RWPE2 (cell line): ENCODE measurements at places on chromosomes 3 and 15.

DNA sequence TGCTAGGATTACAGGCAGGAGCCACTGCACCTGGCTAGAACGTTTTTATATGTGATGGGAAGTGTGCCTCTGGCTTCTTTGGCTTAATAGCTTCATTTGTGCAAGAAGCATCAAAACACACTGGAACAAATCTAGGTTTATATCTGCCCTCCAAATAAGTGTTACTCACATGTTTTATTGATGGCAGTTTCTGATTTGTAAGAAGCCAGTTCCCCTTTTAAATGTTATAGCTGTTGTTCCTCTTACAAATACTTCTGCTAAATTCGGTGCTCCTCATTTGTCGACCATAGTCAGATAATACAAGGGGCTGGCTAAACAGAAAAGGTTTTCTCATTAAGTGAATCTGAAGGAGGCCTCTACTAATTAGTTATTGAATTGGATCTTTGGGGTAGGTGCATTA lies 307.1 kb upstream of the SEMA6D start:
- no peak for DNase-seq

GRCh38 chr3:77699125-77699691 lies 659.3 kb downstream of the ROBO2 start:
- DNase-seq = no peak

DNA sequence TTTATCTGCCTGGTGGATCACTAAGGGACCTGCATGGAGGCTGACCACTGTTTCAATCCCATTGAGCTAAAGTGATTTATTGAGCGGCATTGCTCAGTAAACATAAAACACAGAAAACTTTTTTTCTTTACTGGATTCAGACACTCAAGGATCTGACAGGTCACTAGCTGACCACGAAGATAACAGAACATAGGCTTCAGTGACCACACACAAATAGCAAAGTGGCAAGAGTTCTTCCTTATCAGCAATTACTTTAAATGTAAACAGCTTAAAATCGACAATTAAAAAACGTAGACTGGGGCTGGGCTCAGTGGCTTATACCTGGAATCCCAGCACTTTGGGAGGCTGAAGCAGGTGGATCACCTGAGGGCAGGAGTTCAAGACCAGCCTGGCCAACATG lies 48.7 kb downstream of the STAG1 start:
- no peak for DNase-seq

DNA sequence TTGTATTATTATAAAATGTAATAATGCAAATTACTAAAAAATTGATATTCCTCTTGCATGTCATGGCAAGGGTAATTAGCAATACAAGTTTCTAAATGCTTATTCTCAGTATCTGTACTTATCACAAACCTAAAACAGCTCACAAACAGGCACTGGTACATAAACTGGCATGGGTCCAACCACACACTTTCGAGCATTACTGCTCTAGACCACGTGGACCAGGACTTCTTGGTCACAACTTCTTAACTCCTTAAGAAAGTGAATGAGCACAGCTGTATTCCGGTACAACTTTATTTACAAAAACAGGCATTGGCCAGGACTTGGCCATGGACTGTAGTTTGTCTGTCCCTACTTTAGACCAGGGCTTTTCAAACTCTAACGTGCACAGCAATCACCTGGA lies 173.3 kb downstream of the SUCLG2 start:
- DNase-seq = no peak

DNA sequence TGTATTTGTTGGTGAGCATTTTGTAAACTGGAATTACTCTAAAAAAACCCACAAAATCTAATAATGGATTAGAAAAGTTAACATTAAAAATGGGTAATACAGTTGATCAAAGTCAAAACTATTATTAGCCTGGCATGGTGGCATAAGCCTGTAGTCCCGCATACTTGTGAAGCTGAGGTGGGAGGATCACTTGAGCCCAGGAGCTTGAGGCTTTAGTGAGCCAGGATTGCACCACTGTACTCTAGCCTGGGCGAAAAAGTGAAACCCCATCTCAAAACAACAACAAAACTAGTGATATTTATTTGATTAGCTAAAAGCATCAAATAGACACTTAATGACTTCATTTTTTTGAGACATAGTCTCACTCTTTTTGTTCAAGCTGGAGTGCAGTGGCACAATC lies 3.6 kb downstream of the SNX1 start:
- DNase-seq = no peak

- DNase-seq = no peak
Measured at GRCh38 chr3:139564294-139564861, 24.8 kb upstream of the RBP1 start.

DNA sequence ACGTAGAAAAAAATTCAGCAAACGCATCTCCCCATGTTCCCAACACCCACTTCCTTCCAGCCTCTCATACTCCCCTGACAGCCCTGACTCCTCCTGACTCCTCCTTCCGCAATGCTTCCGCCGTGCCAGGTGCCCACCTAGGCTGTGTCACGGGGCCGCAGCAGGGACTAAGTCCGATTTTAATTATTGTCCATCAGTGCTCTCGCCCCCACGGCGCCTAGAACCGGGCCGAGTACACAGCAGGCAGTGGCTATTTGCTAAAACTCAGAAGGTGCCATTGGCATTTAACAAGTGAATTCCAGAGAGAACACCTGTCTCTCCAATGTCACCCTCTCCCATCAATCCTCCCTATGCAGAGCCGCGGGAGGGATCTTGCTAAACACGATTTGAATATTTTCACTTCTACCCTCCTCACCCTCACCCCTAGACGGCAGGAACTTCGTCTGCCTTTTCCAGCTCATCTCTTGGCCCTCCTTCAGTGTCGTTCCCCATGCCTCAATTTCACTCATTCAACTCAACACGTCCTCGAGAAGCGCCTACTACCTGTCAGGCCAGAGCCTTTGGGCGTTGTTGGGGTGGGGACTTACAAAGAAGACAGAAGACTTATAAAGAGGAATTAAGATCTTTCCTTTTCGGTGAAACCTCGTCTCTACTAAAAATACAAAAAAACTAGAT lies 11.5 kb upstream of the SHF start:
- no peak for DNase-seq

GRCh38 chr15:47351501-47351900 lies 365.8 kb upstream of the SEMA6D start:
- DNase-seq = no peak

DNA sequence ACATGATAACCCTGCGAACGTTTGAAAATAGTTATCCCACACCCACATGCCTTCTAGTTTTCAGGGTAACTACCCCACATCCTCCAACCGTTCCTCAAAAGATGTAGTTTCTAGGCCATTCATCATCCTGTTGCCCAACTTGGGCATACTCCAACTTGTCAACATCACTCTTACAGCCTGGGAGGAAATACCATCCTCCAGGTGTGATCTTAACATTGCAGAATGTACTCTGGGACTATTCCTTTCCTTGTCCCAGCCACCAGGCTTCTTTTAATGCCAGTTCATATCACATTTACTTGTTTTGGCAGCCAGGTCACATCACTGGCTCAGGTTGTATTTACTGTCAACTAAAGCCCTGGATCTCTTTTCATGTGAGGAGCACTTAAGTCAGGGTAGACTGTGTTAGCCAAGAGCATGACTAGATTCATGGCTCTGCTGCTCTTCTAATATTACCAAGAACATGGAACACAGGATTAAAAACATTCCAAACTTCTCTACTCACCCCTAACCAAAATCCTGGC lies 4.0 kb upstream of the DENND6A start:
- DNase-seq = no peak

DNA sequence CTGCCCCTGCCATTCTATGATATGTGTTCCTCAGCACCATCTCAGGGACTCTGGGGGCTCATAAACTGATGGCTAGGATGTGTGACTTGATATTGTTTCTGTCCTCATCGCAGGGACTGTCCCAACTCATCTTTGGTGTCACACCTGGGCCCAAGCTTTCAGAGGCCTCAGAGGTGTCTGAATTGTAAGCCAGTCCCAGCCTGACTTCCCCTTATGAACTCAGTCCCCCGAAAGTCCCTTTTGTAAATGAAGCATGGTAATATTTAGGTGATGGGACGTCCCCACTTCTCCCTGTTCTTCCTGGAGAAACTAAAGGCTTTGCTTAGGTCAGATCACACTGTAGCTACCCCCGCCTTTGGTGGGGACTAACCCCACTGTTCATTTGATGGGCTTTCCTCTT lies 142.4 kb upstream of the TLE3 start:
- peak; percentile 19 for DNase-seq

GRCh38 chr15:38743147-38743546 lies 178.5 kb upstream of the RASGRP1 start:
- no peak for DNase-seq

DNA sequence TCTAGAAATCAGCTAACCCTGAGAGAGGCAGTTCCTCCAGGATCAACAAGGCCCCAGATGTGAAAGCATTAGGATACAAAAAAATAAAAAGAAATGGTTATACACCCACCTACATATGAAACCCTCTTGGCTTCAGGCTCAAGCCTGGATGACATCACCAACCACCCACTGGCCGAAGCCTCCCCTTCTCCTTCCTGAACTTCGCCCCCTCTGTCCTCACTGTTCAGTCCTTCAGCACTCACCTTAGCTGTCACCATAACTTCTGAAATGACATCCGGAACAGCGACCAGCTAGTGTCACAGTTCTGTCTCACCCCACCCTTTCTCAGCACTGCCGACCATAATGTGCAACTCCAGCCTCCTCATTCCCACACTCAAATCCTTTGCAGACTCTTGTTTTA lies 98.7 kb downstream of the PLCH1 start:
- no peak for DNase-seq

DNA sequence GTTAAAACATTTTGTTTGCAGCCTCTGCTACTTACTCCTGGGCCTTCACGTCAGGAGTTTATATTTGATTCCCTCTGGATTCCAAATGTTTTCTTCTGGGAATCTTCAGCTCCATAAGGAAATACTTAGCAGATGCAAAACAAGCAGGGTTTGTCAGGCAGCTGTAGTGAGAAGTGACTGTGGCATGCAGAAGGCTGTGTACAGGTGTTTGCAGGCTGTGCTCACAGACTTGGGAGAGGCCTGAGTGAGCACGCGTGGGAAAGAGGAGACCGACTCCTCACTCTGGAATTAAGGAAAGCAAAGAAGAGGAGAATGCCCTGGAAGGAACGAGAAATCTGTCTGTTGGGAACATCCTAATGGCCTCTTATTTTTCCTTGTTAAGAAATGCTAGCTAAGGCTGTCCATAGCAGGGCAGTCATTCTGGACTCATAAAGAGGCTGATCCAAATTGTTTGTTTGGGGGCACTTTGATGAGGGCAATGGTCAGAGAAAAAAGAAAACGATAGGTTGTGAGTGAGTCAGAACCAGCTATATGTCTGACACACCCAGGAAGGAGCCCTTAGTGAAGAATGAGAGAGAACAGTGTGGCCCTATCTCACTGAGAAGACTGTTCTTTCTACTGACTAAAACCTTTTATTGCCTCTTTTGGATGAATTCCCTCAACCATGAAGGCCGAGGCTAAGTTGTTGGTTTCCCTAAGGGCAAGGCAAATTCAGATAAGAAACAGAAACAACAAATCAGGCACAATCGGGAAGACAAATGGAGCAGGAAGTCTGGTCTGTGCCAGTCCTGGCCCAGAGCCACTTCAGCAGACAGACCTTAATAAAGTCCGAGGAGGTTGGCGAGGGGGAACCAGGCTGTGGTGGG lies 82.6 kb downstream of the TGFBR2 start:
- DNase-seq = no peak

DNA sequence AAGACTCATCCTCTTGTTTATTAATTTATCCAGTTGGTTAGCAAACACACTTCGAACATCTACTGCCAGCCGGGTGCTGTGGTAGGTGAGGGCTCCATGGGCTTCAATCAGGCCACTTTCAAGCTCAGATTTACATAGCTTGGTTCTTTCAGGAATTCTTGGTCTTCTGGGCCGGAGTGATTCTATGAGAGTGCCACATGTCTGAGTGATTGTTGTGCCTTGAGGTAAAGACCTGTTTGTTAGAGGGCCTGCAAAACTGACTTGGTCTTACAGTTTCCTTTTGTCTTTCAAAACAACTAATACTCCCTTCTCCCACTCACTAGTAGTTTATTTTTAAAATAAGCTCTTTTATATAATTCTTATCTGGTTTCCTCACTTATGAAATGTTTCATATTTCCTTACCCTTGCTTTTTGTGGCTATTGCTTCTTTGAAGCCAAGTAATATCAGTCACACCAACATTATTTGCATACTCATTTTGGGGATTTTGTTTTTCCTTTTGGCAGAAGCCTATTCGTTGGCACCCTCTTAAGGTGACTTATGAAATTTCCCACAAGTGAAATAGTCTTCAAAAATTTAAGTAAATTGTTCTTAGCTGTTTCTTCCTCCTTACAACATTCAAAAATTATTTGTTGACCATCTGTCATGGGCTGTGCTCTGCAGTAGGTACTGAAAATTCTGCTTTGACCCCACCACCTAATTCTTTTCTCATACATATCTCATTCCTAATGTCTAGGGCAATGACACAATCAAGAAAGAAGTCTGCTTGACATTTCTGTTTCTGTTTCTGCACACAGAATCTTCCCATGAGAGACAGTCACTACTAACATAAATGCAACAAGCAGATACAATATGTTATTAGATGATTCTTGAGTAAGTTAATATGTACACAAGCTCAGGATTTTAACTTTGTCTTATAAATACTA lies 120.2 kb downstream of the LRRC28 start:
- no peak for DNase-seq

- DNase-seq = no peak
Measured at GRCh38 chr3:73036694-73037591, 24.5 kb upstream of the EBLN2 start.

DNA sequence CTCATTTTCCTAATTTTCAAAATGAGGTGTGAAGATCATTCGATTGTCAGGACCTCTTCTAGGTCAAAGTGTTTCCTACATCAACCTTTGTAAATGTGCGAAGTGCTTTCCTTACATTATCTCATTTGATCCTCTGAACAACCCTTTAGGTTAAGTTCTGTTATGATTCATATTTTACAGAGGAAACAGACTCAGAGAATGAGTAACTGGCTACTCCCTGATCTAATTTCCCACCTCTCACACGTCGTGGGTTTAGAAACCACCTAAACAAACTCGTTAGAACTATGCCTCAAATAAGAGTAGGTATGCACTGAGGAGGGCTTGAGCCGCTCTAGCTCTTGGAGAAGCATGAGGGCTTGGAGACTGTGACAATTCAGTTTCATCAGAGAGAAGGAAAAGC lies 148.6 kb downstream of the CD47 start:
- DNase-seq = no peak

DNA sequence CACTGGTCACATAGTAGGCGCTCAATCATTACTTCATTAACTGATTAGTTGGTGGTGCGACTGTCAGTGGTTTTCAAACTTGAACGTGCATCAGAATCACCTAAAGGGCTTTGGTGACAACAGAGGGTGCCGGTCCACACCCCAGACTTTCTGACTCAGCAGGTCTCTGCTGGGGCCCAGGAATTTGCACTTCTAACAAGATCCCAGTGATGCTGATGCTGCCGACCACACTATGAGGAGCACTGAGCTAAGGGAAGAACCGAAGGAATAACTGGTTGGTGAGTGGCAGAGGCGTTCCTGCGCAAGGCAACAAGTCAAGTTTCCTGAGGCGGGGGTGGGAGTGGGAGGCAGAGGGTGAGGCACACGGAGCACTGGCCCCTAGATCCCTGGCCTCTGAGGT lies 18.8 kb downstream of the HAPLN3 start:
- no peak for DNase-seq

DNA sequence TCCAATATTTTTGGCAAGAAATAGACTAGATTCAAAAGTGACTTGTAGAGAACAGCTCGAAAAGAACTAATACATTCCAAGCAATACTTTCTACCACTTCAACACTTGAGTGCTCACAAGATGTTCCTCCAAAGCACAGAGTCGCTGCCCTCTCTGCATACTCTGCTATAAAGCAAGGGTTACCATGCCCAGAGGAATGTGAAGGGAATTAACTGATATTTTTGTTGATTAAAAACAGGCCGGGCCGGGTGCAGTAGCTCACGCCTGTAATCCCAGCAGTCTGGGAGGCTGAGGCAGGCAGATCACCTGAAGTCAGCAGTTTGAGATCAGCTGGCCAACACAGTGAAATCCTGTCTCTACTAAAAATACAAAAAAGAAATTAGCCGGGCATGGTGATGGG lies 57.6 kb upstream of the CSPG5 start:
- no peak for DNase-seq
